ENCODE measurements at places on chromosomes 5 and 9.

GRCh38 chr9:136160381-136160841, 41.7 kb upstream of the TMEM250 start:
- DNase-seq: no peak

GRCh38 chr9:112793213-112793810, 42.8 kb downstream of the SNX30 start:
- peak; percentile 56 for DNase-seq

DNA sequence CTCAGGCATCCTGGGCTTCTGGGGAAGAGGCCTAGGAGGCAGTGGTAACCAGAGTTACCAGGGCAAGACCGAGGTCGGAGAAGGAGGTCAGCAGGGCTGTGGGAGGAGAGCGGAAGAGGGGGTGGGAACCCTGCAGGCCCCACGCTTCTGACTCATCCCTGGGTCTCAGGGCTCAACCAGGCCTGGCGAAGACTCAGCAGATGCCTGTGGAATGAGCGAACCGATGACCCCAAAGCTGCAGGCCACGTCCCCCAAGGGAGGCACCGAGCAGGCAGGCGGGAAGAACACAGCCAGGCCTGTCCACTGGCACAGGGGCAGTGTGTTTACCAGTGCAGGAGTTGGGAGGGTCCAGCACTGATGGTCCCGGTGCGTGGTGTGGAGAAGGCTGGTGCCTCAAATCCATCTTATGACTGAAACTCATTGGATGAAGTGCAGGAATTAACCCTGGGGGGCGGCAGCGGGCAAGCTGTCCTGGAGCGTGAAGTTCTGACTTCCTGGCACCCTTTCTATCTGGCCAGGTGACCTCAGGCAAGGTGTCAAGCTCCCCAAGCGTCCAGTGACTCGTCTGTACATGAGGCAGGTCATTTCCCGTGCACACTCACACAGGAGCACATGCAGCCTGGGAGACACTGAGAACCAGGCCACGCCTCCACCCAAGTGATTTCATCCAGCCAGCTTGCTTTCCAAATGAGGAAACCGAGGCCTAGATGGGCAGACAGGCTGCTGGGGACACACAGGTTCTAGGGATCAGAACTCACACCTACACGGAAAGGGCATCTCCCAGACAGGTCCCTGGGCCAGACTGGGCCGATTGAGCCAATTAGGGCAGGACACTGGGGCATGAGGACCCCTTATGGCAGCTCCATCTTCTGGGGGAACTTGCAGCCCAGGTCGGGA, 69.1 kb downstream of the ADAMTS2 start:
- no peak for DNase-seq

- no peak for DNase-seq
Observed at GRCh38 chr5:79030663-79031484, 38.6 kb downstream of the DMGDH start.

GRCh38 chr9:9392755-9393154, 1220.0 kb downstream of the PTPRD start:
- DNase-seq: no peak

Data from HuH-7 (cell line).